ENCODE measurements at places on chromosomes 2 and 18.

DNA sequence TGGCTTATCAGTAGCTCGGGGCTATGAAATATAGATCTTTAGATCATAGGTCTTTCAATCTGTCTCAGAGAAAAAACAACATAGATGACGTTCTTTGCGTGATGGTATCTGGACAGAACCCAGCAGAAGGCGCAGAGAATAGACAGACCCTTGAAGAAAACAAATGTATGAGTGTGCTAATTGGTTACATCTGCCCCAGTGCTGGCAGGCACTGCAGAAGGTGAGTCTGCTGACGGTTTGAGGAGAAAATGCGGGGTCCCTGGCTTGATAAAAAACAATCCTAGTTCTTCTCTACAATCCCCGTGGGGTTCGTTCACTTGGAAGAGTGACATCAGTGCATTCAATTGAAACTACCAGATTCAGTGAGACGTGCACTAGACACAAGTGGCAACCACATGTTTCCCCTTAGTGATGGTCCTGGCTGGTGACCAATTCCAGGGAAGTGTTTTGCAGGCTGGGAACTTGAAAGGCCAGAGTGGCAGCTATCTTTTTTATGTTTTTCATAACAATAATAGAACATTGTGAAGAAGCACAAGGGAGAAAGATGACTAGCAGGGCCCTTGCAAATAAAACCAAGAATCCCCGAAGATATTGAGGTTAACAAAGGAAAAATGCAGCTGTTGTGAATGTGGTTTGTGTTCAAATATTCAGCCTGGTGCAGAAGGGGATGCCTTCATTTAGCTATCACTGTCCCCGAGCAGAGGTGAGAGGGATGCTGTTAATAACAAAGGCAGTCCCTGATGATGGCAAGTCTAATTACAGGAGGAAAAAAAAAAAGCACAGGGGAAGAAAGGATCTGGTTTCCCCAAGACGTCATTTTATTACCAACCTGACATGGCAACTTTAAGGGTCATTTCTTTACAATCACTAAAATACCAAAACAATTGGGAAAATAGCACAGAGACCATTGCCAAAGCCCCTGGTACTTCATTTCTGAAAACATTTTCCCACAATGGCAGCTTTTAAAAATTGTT lies 337.6 kb upstream of the FIGN start:
- no peak for DNase-seq

DNA sequence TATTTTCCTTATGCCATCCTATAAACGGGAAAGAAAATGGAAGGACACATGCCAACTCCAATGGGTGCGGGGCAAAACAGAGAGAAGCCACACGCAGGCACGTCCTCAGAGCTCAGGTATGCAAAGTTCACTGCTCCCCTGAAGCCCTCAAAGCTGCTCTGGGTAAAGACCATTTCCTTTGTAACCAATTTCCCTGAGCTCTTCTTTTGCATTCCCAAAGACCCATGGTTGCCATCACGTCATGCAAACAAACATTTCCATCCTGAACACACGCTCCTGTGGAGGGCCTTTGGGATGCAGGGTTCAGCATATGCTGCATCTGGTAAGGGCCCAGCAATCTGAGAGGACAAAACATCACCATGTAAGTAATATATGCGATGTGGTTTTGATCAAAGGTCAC lies 69.4 kb downstream of the EMILIN2 start:
- DNase-seq = no peak

DNA sequence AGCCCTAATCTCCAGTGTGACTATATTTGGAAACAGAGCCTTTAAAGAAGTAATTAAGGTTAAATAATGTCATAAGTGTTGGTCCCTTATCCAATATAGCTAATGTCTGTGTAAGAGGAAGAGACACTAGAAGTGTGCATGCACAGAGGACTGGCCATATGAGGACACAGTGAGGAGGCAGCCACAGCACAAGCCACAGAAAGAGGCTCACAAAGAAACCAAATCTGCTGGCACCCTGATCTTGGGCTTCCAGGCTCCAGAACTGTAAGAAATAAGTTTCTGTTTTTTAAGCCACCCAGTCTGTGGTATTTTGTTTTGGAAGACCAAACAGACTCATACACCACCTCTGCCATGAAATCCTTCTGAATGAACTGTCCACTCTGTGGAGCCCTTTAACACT lies 186.4 kb upstream of the SLC39A10 start:
- DNase-seq = no peak

DNA sequence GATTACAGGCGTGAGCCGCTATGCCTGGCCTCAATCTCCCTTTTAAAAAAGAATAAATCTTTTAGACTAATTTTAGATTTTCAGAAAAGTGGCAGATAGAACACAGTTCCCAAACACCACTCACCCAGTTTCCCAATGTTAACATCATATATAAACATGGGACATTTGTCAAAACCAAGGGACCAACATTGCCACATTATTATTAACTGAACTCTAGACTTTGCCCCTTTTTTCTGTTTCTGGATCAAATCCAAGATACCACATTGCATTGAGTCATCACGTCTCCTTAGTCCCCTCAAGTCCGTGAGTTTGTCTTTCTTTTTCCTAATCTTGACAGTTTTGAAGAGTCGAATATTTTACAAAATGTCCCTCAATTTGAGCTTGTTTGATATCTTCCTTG lies 2.4 kb downstream of the C2orf42 start:
- DNase-seq = no peak

- no peak for DNase-seq
Measured at GRCh38 chr2:64245631-64246030, 101.4 kb upstream of the PELI1 start.

GRCh38 chr2:35852-36251 lies 10.5 kb downstream of the FAM110C start:
- no peak for DNase-seq

DNA sequence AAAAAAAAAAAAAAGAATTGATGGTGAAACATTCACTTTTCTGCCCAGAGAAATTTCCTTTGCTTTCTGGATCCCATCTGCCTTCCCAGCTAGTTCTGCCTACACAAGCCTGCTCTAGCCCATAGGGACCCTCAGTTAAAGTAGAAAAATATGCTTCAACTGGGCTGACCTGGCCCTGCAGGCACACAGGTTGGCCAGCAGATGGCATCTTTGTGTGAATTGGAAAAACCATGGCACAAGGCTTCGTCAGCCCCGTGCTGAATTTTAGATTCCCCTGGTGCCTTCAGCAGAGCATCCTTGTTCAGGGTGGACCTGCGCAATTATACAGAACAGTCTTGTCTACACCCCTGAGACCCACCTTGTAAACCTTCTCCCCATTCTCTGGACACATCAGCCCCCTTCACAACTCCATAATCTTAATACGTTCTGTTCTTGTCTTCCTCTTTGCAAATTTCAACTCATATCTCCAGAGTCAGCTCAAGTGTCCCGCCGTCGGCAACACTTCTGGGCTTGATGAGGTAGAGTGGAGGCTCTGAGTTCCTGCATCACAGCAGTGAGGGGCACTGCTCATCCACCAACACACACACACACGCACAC lies 114.5 kb downstream of the INSIG2 start:
- DNase-seq = no peak
